Right cardiac atrium (tissue), 5 donors: ENCODE measurements at places on chromosomes 13 and 19.
A peak's percentile ranks its signal among the peaks of the same experiment; 100 is the strongest.

DNA sequence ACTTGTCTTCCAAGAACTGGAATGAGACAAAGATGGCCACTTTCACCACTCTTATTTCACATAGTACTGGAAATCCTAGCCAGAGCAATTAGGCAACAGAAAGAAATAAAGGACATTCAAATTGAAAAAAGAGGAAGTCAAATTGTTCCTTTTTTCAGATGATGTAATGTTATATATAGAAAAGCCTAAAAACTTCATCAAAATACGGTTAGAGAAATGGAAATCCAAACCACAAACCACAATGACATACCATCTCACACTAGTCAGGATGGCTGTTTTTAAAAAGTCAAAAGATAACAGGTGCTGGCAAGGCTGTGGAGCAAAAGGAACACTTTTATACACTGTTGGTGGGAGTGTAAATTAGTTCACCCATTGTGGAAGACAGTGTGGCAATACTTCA, 113.3 kb upstream of the SPRY2 start:
- no peak for DNase-seq

GRCh38 chr19:8485561-8486371, 16.7 kb downstream of the PRAM1 start:
- DNase-seq: no peak

GRCh38 chr19:913080-913748, at the start of gene R3HDM4:
TSS of gene R3HDM4 (minus strand) at chr19:913219. CDS start at chr19:913157, 62 bp downstream.
- peak; percentile 92 for DNase-seq

GRCh38 chr13:73492811-73493210, 434.0 kb downstream of the KLF5 start:
- no peak for DNase-seq

DNA sequence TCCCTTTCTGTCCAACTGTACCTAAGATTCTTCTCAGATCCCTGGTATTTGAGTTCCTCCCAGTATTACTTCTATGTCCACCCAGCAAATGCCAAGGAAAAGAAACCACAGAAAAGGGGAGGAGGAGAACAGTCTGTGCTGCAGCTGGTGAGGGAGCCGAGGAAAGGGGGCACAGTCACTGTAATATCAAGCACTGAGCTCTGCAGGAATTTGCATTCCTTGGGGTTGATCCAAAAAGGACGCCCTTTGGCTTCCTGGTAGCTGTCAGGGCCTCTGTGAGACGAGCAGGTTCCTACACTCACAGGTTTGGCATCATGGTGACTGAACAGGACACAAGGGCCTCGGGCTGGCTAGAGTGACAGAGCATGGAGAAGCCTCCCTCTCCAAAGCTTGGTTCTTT, 273.4 kb downstream of the NHLRC3 start:
- DNase-seq: no peak

GRCh38 chr13:35857769-35858168, 273.4 kb downstream of the DCLK1 start:
- no peak for DNase-seq

- DNase-seq: no peak
Observed at GRCh38 chr13:35693134-35693784, 216.8 kb upstream of the MAB21L1 start.

DNA sequence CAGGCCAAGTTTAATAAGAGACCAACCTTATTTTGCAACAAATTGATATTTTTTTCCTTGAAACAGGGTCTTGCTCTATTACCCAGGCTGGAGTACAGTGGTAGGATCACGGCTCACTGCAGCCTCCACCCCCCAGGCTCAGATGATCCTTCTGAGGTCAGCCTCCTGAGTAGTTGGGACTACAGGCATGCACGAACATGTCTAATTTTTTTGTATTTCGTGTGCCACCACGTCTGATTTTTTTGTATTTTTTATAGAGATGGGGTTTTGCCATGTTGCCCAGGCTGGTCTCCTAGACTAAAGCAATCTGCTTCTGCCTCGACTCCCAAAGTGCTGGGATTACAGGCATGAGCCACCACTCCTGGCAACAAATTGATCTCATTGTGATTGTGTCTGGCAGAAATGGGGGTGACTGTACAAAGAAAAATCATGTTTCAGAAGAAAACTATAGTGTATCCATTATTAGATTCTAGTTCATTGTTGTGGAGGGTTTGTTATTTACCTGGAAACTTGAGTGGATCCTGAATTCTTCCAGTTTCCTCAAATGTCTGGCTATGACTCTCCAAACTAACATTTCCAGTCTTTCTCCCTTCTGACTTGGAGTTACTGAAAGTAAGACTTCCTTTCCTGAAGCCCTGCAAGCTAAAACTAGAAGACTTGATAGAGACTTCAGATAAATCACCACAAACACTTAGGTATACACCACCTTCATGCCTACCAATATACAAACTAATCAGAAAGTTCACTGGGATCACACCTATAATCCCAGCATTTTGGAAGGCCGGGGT, 17.3 kb upstream of the AKT2 start:
- DNase-seq: no peak

DNA sequence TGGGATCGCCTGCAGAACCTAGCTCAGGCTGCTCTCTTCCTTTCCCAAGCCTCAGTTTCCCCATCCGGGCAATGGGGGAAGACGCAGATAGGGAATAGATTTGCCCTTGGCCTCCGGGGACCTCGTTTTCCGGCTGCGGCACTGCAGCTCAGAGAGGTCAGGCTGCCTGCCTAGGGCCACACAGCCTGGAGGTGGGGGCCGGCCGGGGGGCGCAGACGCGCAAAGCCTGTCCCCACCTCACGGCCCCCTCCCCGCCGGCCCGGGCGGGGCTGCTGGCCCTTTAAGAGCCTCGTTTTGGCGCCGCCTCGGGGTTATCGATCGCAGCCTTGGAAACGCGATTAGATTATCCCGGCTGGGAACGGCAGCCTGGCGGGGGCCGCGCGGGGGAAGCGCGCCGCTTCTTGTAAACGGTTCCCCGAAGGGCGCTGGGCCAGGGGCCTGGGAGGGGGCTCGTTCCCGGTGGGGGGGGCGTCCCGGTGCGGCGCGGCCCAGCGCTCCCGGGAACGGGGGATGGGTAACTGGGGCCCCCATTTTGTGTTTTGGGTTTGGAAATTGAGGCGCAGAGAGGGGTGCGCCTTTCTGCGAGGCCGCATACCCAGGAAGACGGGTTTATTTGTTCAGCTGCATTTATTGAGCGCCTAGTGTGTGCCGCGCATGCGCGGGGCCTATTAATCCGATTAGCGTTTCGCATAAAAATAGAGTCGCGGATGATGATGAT, 23.4 kb upstream of the TCF3 start:
- DNase-seq: peak; percentile 45

- DNase-seq: no peak
Observed at GRCh38 chr13:55816976-55817601, 1323.6 kb upstream of the PRR20A start.

GRCh38 chr13:75637181-75637750, 1.1 kb downstream of the LMO7 start:
- no peak for DNase-seq

- peak; percentile 95 for DNase-seq
Observed at GRCh38 chr19:51702103-51702824, 9.1 kb downstream of the SPACA6 start.

GRCh38 chr13:86403181-86403580, 604.0 kb upstream of the SLITRK6 start:
- no peak for DNase-seq

DNA sequence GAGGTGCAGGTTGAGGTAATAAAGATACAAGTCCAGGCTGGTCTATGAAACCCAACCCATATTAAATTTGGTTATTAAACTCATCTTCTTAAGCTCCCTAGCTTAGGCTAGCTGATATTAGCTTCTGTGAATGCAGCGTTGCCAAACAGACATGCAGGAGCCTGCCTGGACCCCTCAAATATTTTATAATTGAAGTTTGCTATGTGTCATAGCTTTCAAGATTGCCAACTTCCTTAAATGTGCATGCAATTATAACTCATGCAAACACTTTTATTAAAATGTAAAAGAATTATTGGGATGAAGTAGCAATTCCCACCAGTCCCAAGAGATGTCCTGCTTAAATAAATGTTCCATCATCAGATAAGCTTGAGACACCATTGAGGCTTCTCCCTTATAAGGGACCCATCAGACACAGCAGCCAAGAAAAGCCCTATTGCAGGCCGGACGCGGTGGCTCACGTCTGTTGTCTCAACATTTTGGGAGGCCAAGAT, 51.3 kb downstream of the MBNL2 start:
- DNase-seq: no peak

DNA sequence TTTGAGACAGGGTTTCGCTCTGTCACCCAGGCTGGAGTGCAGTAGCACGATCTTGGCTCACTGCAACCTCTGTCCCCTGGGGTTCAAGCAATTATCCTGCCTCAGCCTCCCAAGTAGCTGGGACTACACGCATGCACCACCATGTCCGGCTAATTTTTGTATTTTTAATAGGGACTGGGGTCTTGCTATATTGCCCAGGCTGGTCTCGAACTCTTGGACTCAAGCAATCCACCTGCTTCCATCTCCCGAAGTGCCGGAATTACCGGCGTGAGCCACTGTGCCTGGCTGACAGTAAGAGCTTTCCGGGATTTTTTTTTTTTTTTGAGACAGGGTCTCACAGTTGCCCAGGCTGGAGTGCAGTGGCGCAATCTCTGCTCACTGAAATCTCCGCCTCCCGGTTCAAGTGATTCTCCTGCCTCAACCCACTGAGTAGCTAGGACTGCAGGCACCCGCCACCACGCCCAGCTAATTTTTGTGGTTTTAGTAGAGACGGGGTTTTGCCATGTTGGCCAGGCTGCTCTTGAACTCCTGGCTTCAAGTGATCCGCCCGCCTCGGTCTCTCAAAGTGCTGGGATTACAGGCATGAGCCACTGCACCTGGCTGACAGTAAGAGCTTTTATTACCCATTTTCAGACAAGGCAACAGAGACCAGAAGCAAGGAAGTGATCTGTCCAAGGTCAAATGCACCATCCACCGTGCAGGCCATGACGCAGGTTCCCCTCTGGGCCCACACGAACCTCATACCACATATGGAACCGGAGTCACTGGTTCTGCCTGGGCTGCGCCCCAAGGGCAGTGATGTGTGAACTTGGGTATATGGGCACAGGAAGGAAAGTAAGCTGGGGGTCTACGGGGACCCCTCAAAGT, 21.0 kb downstream of the RFX1 start:
- DNase-seq: no peak

DNA sequence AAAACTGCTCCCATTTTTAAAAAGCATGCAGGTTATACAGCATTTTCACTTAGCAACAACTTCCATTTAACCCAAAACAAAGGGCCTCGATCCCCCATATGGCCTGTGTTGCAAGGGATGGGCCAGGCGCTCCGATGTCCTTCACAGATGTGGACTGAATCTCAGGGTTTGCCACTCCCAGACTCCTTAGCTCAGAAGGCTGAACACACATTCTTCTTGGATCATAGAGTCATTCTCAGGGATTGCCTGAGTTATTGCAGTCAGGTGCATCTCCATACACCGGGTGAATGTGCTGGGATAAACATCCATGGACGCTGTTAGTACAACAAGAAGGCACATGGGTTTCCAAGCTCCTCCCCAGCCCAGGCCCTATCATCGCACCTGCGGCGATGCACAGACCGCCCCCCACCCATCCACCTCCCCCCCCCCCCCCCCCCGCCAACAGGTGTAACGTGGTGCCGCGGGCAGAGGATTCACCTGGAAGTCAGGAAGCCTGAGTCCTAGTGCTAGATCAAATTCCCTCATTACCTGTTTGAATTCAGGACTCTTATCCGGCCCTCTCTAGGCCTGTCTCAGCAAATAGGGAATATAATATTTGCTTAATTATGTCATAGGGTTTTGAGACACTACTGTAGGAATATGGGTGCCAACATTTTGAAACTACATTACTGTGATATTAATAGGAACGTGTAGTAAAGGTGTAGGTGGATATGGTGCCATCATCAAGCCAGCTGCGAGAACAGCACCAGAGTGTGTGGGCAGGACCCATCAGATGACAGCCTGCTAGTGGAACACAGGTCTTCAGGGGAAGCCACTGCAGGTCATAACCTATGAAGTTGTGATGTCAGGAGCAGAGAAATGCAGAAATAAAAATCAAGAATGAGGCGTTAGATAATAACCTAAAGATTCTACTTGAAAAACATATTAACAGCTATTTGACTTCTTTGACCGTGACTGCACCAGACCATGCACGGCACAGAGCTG, 110.9 kb downstream of the SACS start:
- DNase-seq: no peak

- peak; percentile 91 for DNase-seq
Observed at GRCh38 chr19:19170053-19170872, at the start of gene MEF2B. TSS of gene MEF2B (minus strand) at chr19:19170263. CDS start at chr19:19150735, 19,528 bp downstream.

- DNase-seq: no peak
Observed at GRCh38 chr13:30745906-30746686, 10.8 kb downstream of the ALOX5AP start.

- no peak for DNase-seq
Observed at GRCh38 chr13:75870397-75870903, 234.3 kb downstream of the LMO7 start.

GRCh38 chr19:3045885-3046697, 16.2 kb downstream of the TLE5 start:
- DNase-seq: no peak

DNA sequence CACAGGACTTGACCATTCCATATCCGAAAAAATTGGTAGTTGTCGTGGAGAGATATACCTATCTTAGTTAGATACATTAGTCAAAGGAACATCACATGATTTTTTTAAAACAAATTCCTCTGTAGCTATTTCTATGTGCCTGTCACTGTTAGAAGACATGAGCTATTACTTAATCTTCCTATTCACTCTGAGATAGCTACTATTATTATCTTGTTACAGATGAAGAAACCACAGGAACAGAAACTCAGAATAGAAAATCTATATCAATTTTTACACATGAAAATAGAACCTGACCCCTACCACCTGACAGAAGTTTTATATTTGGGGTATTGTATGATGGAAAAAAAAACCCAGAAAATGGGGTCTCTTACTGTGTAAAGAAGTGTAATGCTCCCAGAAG, 68.9 kb upstream of the TDRD3 start:
- DNase-seq: no peak

GRCh38 chr19:30629086-30629485, 256.9 kb downstream of the ZNF536 start:
- no peak for DNase-seq

- DNase-seq: no peak
Observed at GRCh38 chr13:56457535-56458190, 683.1 kb upstream of the PRR20A start.

GRCh38 chr19:5926641-5927440, 12.8 kb downstream of the CAPS start:
- peak; percentile 79 for DNase-seq

GRCh38 chr19:934865-935479, 9.1 kb downstream of the ARID3A start:
- peak; percentile 95 for DNase-seq

- no peak for DNase-seq
Observed at GRCh38 chr13:57748096-57748495, 116.6 kb downstream of the PCDH17 start.
